Nephron progenitor cell (in vitro differentiated cells): ENCODE measurements at places on chromosomes 2 and 18.
A peak's percentile ranks its signal among the peaks of the same experiment; 100 is the strongest.

GRCh38 chr2:1421731-1422130 is 8.5 kb downstream of the TPO start:
- no peak for DNase-seq

DNA sequence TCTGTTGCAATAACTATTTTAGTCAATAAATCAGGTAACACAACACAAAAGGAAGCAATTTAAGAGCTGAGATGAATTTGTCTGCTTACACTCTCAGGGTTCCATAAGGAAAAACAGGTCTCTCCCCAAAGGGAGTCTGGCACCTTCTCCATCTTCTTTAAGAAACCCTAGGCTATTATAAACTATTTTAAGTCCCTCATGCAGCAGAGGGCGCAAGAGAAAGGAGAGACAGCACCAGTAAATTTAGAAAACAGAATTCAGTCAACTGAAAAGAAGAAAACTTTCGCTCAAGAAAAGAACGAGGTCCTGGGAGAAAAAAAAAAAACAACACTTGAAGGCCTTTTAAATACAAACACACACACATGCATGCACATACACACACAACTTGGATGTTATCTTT is 19.1 kb downstream of the SULT1C4 start:
- DNase-seq = no peak

GRCh38 chr2:21657445-21657844 is 533.7 kb downstream of the TDRD15 start:
- DNase-seq = no peak

DNA sequence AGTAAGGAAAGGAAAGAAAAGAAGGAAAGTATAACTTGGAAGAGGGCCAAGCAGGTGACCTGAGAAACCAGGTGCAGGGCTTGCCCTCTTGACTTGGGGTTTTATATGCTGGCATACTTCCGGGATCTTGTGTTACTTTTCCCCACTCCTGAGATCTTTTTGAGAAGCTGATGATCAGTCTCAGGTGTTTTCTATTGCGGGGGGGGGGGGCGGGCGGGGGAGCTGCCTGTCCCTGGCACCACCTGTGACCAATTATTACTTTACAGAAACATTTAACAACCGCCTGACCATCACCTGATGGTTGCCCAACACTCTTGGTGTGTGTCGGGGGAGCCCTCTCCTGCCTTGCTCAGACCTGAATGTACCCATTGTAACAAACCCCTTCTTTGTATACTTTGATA is 6.9 kb upstream of the CASP10 start:
- no peak for DNase-seq

DNA sequence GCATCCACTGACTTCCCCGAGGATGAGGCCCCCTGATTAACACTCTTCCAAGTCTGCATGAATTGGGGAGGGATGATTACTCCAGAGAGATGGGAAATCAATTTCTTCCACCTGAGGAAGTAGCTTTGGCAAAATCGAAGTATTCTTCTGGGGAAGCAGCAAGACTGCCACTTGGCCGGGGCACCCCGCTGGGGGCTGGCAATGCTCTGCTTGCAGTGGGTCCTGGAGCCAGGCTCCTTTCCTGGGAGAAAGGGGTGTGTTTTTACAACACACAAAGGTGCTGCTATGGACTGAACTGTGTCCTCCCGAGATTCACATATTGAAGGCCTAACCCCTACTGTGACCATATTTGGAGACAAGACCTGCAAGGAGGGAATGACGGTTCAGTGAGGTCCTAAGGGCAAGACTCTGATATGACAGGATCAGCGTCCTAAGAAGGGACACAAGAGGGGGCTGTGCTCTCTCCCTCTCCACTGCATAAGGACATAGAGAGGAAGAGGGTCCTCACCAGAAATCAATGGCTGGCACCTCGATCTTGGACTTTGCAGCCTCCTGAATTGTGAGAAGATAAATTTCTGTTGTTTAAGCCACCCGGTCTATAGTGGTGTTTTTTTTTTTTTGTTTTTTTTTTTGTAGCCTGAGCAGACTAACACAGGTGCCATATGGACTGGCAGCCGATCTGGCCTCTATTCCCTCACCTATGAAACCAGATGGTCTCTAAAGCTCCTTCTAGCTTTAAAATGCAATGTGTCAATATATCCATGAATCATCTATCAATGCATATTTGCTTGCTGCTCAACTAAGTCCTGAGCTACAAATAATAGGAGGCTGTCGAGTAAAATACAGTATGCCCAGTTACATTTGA is 3.6 kb upstream of the SMARCAL1 start:
- no peak for DNase-seq

DNA sequence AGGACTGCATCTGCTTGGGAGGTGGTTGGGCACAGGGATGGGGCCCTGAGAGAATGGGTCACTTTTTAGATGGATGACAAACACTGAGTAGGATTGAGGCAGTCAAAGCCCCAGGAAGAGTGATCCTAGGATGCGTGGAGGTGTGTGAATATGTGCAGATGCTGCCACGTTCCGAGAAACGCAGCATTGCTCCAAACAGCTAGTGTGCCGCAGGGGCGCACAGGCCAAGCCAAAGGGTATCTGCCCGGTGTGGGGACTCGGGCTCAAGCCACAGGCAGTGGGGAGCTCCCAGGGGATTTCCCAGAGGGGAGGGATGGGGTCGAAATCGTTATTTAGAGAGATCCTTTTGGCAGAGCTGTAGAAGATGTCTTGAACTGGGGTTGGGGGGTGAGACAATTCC is 274.1 kb downstream of the ALPK2 start:
- DNase-seq = no peak

DNA sequence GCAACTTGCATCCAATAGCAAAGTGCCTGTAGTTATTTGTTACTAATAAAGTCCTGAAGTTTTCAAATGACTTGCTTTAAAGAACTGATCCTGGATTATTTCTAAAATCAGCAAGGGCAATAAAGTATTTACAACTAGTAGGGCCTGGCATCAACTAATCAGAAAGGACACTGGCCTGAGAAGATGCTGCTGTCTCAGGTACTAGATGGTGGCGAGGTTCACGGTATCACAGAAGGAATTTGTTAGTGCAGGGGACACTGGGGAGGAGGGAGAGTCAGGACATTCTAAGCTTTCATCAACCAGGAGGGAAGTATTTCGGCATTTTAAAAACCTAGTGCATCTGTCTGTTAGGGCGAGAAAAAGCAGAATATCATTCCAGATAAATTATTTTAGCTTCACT is 440.2 kb upstream of the LYPD1 start:
- DNase-seq = no peak

- DNase-seq = peak; percentile 33
Observed at GRCh38 chr2:174788291-174788929, 24.1 kb upstream of the CHRNA1 start.
